ENCODE measurements at places on chromosomes 2 and 18. TPM values are rescaled to one million over a fixed set of nuclear protein-coding genes. Genes with fewer than 3 reads are reported as not detected.

The LOXHD1 gene
- total RNA-seq: 0.14 TPM

GRCh38 chr2:101428422-101429176 lies 41.3 kb upstream of the CREG2 start:
- no peak for DNase-seq

- DNase-seq: no peak
These were observed 304.0 kb downstream of the ZNF521 start for GRCh38 chr18:25047983-25048382.

- DNase-seq: no peak
These were observed 245.5 kb downstream of the MYCN start for GRCh38 chr2:16185801-16186272.

Data from kidney epithelial cell (primary cell).